ENCODE measurements at places on chromosomes 1 and 21. TPM values are rescaled to one million over a fixed set of nuclear protein-coding genes. Genes with fewer than 3 reads are reported as not detected.

GRCh38 chr1:158286941-158287346 is 2.8 kb upstream of the CD1C start:
- no peaks in the 10 kb centered on the region for H3K27me3 ChIP-seq
- H3K27ac ChIP-seq = no peak overlapping the region
- no peak overlapping the region for H3K4me3 ChIP-seq
- DNase-seq = no peak

The GPR52 gene
- 0.90 TPM for total RNA-seq

The TRAF3IP3 gene
- not detected for total RNA-seq

The RAB7B gene
- 9.1 TPM for total RNA-seq

The MAB21L3 gene
- not detected for total RNA-seq

The CELA2A gene
- not detected for total RNA-seq

GRCh38 chr1:15724949-15725880 is 10.8 kb upstream of the SLC25A34 start:
- no peak overlapping the region for H3K27ac ChIP-seq
- DNase-seq = no peak
- no peaks in the 10 kb centered on the region for H3K4me1 ChIP-seq
- no peaks in the 10 kb centered on the region for H3K27me3 ChIP-seq

DNA sequence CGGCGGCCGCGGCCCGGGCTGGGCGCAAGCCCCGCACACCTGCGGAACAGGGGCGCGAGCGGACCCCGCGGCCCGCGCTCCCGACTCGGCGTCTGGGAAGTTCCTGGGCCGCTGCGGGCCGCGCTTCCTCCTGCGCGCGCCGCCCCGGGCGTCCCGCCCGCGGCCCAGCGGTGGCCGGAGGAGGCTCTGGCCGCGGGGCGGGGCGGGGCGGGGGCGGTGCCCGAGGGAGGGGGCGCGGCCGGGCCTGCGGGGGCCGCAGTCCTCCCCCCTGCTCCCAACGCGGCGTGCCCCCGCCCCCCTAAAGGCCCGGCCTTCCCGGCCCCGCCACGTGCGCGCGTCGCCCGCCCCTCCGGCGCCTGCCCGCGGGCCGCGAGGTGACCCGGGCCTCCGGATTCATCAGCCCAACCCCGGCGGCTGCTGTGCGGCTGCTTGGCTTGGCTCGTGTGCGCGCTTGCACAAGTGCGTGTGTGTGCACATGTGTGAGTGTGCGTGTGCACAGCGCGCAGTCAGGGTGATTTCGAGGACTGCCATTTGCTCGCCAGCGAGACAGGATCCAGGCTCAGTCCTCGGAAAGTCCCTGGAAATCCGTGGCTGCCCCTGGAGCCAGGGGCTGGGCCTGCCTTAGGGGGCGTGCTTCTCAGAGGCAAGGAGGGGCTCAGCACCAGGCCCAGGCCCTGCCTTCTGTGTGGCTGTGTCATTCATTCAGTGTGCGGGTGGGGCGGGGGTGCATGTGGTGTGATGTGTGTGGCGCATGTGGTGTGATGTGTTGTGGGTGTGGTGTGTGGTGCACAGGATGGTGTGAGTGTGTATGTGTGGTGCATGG is at the start of gene C2CD2:
C2CD2 (minus strand) TSS at position 188 of the 823 bp plus-strand sequence. CDS start 370 bp downstream, outside the sequence.
- H3K36me3 ChIP-seq = peaks cover 5% of the 10 kb centered on the region
- H3K4me3 ChIP-seq = peak within 1 kb of the TSS; percentile 92
- peaks cover 26% of the 10 kb centered on the region for H3K4me1 ChIP-seq
- peak within 1 kb of the TSS; percentile 63 for H3K27ac ChIP-seq

- H3K27me3 ChIP-seq = no peaks in the 10 kb centered on the region
- H3K36me3 ChIP-seq = no peaks in the 10 kb centered on the region
- H3K4me1 ChIP-seq = no peaks in the 10 kb centered on the region
Measured at GRCh38 chr1:173639102-173639501, 4.0 kb downstream of the TEX50 start.

- DNase-seq = peak; percentile 72
- H3K4me3 ChIP-seq = peak overlapping the region; percentile 33
- H3K36me3 ChIP-seq = no peaks in the 10 kb centered on the region
- no peaks in the 10 kb centered on the region for H3K27me3 ChIP-seq
- H3K4me1 ChIP-seq = peaks cover 9% of the 10 kb centered on the region
Measured at GRCh38 chr21:35529171-35529863, 480.2 kb upstream of the RUNX1 start.

DNA sequence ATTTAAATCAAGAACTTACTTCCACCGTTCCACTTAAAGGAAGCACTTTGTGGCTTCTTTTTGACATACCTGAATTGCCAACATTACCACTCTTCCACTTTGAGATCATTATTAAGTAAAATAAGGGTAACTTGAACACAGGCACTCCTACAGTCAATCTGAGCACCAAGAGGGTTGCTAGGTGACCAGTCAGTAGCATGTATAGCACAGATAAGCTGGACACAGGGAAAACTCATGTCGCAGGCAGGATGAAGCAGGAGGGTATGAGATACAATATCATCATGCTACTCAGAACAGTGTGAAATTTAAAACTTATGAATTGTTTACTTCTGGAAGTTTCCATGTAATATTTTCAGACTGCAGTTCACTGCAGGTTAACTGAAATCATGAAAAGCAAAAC is 47.0 kb upstream of the RAP1GAP start:
- no peaks in the 10 kb centered on the region for H3K4me1 ChIP-seq
- H3K36me3 ChIP-seq = peaks cover 54% of the 10 kb centered on the region
- no peaks in the 10 kb centered on the region for H3K27me3 ChIP-seq
- no peak overlapping the region for H3K4me3 ChIP-seq

GRCh38 chr1:183069562-183070216 is 46.5 kb downstream of the LAMC1 start:
- H3K36me3 ChIP-seq = peaks cover 1% of the 10 kb centered on the region
- H3K4me3 ChIP-seq = no peak overlapping the region
- peaks cover 23% of the 10 kb centered on the region for H3K4me1 ChIP-seq
- DNase-seq = no peak
- no peak overlapping the region for H3K27ac ChIP-seq

GRCh38 chr1:84835169-84835568 is 57.8 kb downstream of the LPAR3 start:
- H3K4me3 ChIP-seq = no peak overlapping the region
- H3K4me1 ChIP-seq = peaks cover 2% of the 10 kb centered on the region
- H3K27ac ChIP-seq = no peak overlapping the region
- peaks cover 8% of the 10 kb centered on the region for H3K27me3 ChIP-seq
- peak; percentile 7 for DNase-seq

DNA sequence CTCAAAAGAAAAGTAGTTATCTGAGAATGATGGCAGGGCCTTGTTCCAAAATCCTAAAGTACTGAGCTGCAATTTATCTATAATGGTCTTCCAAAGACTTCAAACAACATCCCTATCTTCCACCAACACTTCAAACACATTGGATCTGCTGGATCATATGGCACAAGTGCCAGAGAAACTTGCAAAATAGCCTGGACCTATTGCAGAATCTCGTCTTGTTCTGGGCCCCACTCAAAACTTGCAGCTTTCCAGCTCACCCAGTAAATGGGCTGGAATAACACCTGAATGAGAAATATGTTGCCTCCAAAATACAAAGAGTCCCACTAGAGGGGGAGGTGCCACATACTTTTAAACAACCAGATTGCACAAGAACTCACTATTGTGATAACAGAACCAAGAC is 44.0 kb upstream of the PKN2 start:
- no peaks in the 10 kb centered on the region for H3K36me3 ChIP-seq
- no peaks in the 10 kb centered on the region for H3K27me3 ChIP-seq
- no peaks in the 10 kb centered on the region for H3K4me1 ChIP-seq
- no peak overlapping the region for H3K4me3 ChIP-seq

- H3K4me1 ChIP-seq = no peaks in the 10 kb centered on the region
- no peak for DNase-seq
- no peaks in the 10 kb centered on the region for H3K36me3 ChIP-seq
- H3K27ac ChIP-seq = no peak overlapping the region
- H3K4me3 ChIP-seq = no peak overlapping the region
- H3K27me3 ChIP-seq = peaks cover 56% of the 10 kb centered on the region
Measured at GRCh38 chr1:37672136-37672870, 20.0 kb upstream of the CDCA8 start.

- no peak overlapping the region for H3K4me3 ChIP-seq
- peaks cover 11% of the 10 kb centered on the region for H3K36me3 ChIP-seq
- no peak overlapping the region for H3K27ac ChIP-seq
- DNase-seq = no peak
- H3K27me3 ChIP-seq = no peaks in the 10 kb centered on the region
Measured at GRCh38 chr1:25342846-25343245, 4.7 kb downstream of the TMEM50A start.

GRCh38 chr21:45640888-45641479 is 2.5 kb upstream of the PCBP3 start:
- H3K4me1 ChIP-seq = no peaks in the 10 kb centered on the region
- DNase-seq = peak; percentile 18
- no peak overlapping the region for H3K27ac ChIP-seq

The INTS11 gene
- total RNA-seq = 52.5 TPM

DNA sequence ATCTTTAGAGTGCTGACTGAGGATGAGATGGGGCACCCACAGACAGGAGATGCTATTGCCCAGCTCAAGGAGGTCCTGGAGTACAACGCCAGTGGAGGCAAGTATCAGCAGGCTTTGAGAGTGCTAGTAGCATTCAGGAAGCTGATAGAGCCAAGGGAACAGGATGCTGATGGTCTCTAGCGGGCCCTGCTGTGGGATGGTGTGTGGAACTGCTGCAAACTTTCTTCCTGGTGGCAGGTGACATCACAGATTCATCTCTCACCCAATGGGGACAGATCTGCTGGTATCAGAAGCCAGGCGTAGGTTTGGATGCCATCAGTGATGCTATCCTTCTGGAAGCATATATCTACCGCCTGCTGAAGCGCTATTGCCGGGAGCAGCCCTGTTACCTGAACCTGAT is 609.8 kb upstream of the NCAM2 start:
- H3K4me1 ChIP-seq = no peaks in the 10 kb centered on the region
- no peak overlapping the region for H3K4me3 ChIP-seq
- H3K36me3 ChIP-seq = no peaks in the 10 kb centered on the region
- no peak for DNase-seq
- no peaks in the 10 kb centered on the region for H3K27me3 ChIP-seq

GRCh38 chr1:30976143-30976542 is 67.6 kb upstream of the SDC3 start:
- peaks cover 33% of the 10 kb centered on the region for H3K36me3 ChIP-seq
- H3K27me3 ChIP-seq = no peaks in the 10 kb centered on the region
- no peak overlapping the region for H3K4me3 ChIP-seq
- DNase-seq = peak; percentile 31

GRCh38 chr21:45406801-45407628 is 2.0 kb downstream of the COL18A1 start:
- H3K27ac ChIP-seq = no peak overlapping the region
- peaks cover 25% of the 10 kb centered on the region for H3K4me1 ChIP-seq

GRCh38 chr1:78322928-78323680 is 167.7 kb upstream of the PTGFR start:
- peaks cover 3% of the 10 kb centered on the region for H3K4me1 ChIP-seq
- no peaks in the 10 kb centered on the region for H3K36me3 ChIP-seq

The ZCCHC17 gene
- 48.4 TPM for total RNA-seq

The FAM110D gene
- total RNA-seq = not detected

- DNase-seq = no peak
- peaks cover 26% of the 10 kb centered on the region for H3K36me3 ChIP-seq
- H3K4me3 ChIP-seq = no peak overlapping the region
- H3K4me1 ChIP-seq = peaks cover 2% of the 10 kb centered on the region
- no peak overlapping the region for H3K27ac ChIP-seq
Measured at GRCh38 chr1:223788746-223789415, 56.9 kb downstream of the TP53BP2 start.

DNA sequence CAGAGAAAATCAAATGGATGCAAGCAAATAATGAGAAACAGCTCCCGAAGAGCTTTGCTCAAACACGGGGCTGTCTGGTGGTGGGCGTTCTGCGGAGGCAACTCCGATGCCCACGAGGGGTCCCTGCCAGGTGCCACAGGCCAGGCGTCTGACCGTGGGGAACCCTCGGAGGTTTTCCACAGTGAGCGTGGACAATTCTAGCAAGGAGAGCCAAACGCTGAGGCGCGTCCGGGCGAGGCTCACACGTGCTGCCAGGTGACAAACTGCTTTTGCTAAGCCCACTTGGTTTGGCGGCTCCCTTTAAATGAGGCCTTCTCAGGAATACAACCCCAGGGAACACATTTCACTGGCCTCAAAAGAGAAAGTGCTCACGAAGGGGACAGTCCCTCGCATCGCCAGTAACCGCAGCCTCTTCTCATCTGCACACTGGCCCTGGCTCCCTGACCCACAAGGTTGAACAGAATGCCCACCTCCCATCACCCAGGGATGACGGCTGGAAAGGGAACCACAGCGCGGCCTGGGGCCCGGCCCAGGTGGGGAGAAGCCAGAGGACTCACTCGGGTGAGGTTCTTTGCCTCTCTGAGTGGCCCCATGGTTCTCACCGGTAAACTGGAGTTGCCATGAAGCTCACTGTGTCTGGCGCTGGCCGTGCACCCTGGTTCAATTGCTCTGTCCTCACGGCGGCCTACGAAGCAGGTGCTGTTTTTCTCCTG is 97.4 kb downstream of the PRDM16 start:
- no peak overlapping the region for H3K27ac ChIP-seq
- peaks cover 6% of the 10 kb centered on the region for H3K4me1 ChIP-seq
- DNase-seq = no peak
- no peaks in the 10 kb centered on the region for H3K36me3 ChIP-seq
- H3K27me3 ChIP-seq = no peaks in the 10 kb centered on the region

GRCh38 chr21:39073063-39073462 is 110.2 kb downstream of the PSMG1 start:
- peaks cover 2% of the 10 kb centered on the region for H3K27me3 ChIP-seq
- DNase-seq = no peak
- H3K4me1 ChIP-seq = peaks cover 10% of the 10 kb centered on the region
- no peak overlapping the region for H3K4me3 ChIP-seq
- H3K27ac ChIP-seq = no peak overlapping the region
- no peaks in the 10 kb centered on the region for H3K36me3 ChIP-seq

DNA sequence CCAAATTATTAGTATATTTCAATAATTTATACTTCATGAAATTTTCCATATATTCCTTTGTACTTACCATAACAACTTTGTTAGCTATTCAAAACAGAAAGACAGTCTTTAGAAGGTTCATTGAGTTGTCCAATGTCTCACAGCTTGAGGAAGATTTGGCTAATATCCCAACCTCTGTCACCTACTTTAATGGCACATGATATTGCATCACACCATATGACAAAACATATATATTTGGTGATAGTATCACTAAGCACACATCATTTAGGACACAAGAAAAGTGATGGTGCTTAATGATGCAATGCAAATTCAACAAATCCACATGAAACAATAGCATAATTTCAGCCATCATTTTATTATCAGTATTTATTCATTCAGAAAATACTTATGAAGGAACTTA is 122.0 kb upstream of the BRINP3 start:
- H3K4me1 ChIP-seq = no peaks in the 10 kb centered on the region
- no peak overlapping the region for H3K4me3 ChIP-seq
- no peak overlapping the region for H3K27ac ChIP-seq
- DNase-seq = no peak
- no peaks in the 10 kb centered on the region for H3K27me3 ChIP-seq
- H3K36me3 ChIP-seq = no peaks in the 10 kb centered on the region

DNA sequence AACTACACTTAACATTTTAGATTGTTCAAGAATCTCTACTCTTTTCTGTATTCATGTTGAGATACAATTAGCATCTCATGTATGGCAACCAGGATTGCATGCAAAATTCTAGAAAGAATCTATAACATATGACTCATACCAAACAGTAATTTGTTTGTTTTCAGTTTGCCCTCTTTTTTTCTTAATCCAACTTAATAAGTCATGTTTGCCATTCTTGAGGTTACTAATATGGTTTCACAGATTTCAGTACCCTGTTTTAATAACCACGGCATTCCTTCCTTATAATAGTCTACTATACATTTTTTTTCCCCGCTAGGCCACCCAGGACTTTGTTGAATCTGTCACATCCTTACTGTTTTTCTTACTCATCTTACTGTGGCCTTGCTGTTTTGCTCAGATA is 140.8 kb downstream of the FMN2 start:
- no peaks in the 10 kb centered on the region for H3K27me3 ChIP-seq
- DNase-seq = peak; percentile 67
- H3K4me1 ChIP-seq = peaks cover 23% of the 10 kb centered on the region
- 0 out of 2 replicates have a peak overlapping the region, but pooled peaks have one; percentile 68 for H3K27ac ChIP-seq
- peaks cover 4% of the 10 kb centered on the region for H3K36me3 ChIP-seq
- H3K4me3 ChIP-seq = no peak overlapping the region

Data from IMR-90 (cell line).